ENCODE measurements at places on chromosomes 7 and 10.

DNA sequence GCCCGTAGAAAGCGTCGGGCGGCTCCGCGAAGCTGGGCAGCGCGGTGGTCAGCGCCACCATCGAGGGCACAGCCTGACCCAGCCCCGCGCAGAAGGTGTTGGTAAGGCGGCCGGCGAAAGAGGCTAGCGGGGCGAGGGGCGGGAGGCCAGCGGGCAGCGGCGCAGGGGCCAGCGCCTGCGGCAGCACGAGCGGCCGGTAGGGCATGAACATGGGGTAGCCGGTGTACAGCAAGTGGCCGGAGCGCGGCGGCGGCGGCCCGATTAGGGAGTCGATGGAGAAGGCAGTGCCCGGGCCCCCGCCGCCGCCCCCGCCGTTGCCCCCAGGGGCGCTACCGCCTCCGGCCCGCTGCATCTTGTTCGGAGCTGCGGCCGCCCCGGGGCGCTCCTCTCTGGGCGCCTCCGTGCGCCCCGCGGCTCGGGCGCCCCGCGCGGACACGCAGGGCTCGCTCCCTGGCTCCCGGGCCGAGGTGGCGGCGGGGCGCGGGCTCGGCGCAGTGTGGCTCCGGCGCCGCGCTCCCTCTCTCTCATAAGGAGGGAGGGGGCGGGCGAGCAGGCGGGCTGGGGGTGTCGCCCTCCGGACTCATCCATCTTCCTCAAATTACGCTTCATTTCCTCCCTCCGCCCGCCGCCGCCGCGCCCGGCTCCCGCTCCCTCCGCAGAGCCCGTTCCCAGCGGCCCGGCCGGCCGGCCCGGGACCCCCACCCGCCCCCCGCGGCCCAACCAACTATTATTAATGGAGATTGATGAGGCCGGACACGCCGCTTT, at the start of gene GBX1:
GBX1 (minus strand) TSS at position 498 of the 765 bp plus-strand sequence; CDS start at position 352, 146 bp downstream.
- no peak for DNase-seq

DNA sequence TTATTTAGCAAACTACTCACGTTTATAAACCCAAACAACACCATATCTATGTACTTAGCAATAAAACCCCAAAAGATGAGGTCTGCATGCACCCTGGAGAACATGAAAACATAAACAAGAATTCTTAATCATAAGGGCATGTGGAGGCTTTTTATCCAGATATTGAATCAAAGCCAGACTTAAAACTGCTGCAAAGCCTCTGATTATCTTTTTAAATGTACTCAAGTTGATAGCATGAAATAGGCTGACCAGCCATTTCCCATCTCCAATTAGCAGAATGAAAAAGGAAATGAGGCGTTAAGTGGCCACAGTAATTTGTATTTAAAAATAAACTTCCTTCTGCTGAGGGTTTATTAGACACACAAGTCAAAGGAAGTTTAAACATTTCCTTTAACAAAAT, 48.3 kb downstream of the ITIH5 start:
- DNase-seq, result no peak

DNA sequence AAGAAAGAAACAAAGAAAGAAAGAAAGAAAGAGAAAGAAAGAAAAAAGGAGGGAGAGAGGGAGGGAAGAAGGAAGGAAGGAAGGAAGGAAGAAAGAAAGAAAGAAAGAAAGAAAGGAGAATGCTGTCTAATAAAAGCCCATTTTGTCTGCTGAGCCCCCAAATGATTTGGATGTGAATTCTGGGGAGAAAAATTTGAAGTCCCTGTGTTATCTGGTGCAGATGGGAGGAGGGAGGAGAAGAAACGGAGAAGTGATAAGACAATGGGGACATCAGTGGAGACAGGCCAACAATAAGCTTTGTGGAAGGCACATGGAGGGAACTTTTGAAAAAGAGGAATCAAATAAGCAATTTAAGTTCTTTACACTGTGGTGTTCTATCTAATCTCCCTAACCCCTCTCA, 24.6 kb upstream of the TMEM273 start:
- DNase-seq, result no peak

- no peak for DNase-seq
Observed at GRCh38 chr10:50382576-50383023, 131.3 kb upstream of the ASAH2 start.

DNA sequence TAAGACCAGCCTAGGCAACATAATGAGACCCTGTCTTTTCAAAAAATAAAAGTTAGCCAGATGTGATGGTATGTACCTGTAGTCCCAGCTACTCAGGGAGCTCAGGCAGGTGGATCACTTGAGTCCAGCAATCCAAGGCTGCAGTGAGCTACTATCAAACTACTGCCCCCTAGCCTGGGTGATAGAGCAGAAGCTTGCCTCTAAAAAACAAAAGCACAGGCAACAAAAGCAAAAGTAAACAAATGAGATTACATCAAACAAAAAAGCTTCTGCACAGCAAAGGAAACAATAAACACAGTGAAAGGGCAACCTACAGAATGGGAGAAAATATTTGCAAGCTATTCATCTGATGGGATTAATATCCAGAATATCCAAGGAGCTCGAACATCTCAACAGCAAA, 65.4 kb downstream of the FANK1 start:
- no peak for DNase-seq

DNA sequence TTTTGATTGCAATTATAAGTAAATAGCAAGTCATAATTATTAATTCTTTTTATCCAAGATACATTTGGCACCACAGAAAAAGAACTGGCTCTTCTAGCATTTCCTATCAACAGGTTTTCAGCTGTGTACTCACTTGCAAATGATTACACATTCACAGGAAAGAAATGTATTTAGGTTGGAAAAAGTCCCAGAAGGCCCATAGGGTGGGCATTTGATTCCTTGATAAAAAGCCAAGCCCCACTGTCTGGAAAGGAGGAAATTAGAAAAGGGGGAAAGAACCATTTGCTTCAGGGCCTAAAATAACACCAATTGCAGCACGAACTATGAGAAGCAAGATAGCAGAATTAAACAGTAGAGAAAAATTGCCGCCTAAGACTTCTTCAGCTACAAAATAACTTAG, 80.8 kb upstream of the COL1A2 start:
- DNase-seq, result no peak

- no peak for DNase-seq
Observed at GRCh38 chr7:17070231-17070708, 188.5 kb upstream of the AGR3 start.

DNA sequence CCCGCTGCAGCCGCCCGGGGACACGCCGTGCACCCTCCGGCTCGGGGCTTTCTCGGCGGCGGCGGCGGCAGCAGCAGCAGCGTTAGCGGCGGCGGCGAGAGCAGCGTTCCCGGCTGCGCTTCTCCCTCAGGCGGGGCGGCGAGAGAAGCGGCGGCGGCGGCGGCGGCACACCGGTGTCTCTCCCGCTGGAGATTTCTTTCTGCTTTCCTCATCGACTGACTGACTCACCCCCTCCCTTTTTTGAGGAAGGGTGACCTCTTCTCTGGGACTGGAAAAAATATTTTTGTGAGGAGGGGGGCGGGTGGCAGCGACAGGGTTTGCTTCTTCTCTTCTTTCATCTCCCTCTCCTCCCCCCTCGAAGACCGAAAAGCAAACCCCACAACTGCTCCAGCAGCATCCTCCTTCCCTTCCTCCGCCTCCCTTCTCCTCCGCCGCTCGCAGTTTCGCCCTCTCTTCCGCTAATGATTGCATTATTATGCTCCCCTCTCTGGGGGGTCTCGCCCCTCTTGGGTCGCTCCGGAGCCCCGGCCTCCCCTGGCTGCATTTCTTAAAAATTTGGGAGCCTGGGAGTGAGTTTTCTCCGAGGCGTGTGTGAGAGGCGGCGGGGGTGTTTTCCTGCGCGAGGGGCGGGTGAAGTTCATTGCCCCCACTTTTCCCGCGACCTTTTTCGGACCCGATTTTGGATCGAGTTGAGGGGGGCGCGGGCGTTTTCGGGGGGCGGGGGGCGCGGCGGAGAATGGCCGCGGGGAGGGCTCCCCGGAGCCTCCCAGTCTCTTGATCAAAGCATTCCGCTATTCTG, 411 bp downstream of the AUTS2 start:
- no peak for DNase-seq

GRCh38 chr10:84542522-84543490, 214.4 kb downstream of the CCSER2 start:
- no peak for DNase-seq

DNA sequence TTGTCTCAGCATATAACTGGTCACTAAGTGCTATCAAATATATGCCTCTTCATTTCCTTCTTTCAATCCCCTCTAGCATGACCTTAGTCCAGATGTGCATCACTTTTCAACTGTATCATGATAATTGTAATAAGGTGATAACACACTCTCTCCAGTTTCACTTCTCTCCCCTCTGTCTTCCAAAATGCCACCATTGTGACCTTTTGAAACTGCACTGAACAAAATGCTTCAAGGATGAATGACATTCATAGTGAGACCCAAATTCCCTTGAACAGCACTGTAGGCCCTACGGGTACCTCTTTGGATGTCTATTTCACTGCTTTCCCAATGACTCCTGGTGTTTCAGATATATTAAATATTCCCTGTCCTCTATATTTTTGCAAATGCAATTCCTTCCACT, 224.8 kb downstream of the DNAJB9 start:
- DNase-seq, result no peak

GRCh38 chr10:11173042-11173441, 155.4 kb downstream of the CELF2 start:
- no peak for DNase-seq

- no peak for DNase-seq
Observed at GRCh38 chr7:80218723-80219122, 84.1 kb downstream of the GNAI1 start.

DNA sequence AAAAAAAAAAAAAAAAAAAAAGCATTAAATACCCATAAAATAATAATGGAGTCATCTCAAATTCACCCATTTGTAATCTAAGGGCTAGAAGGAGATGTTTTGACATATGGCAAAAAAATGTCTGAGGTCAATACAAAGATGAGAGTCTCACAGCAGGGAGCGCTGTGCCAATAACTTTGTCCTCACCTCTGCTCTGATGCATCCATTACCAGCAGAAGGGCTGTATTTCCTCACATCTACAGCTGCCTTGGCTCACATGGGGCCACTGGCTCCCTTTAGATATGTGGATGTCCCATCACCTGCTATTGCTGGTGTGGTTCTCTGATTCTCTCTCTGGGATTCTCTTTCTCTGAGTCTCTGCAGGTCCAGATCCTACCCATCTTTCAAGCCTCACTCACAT, 90.3 kb upstream of the FAM133B start:
- no peak for DNase-seq

DNA sequence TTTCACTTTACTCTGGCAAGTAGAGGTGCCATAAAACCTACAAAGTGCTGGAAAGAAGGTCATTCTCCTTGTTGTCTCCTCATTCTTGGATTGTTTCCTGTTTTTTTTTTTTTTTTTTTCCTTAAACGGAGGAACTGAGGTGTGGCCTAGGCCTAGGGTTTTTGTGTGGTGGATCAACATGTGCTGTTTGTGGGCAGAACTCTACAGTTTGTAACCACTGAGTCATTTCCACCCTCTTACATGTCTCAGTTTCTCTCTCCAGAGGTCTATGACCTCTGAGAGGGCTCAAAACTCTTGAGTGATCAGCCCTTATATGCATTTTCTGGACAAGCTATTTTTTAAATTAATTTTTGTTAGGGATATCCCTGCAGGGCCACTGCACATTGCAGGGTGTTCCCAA, 296.0 kb downstream of the PPP1R3A start:
- no peak for DNase-seq

- no peak for DNase-seq
Observed at GRCh38 chr10:117536072-117536865, 6.3 kb upstream of the EMX2 start.

DNA sequence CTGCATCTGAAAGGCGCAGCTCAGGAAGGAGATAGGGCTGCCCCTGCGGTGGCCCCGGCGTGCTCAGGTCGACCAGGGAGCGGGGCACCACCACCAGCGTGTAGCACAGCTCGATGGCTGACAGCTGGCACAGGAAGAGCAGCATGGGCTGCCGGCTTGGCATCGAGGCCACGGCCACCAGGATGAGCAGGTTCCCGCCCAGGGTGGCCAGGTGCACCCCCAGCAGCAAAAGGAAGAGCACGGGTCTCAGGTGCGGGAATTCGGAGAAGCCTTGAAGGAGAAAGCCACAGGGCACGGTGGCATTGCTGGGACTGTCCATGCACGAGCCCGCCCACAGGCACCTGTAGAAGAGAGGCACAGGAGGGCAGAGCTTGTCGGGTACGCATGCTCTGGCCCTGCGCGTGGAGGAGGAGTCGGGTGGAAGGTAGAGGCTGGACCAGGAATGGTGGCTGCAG, 33.9 kb downstream of the TAS2R41 start:
- no peak for DNase-seq

DNA sequence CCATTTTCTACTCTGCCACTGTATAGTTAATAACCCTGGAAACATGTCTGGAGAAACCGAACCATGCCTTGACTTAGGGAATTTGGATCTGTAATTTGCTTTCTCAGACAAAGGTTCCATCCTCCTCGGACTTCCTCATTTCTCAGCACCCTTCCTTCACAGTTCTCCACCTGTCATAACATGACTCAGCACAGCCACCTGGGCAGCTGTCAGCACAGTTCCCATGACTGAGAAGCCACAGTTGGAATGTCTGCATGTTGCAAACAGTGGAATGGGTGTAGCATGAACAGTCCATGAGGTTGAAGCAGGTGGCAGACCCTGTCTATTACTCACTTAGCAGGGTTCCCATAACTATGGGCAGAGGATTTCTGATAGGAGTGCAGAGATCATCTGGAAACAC, 634 bp upstream of the OR9A4 start:
- no peak for DNase-seq

GRCh38 chr10:29649561-29650551, 15.1 kb upstream of the SVIL start:
- DNase-seq, result no peak

DNA sequence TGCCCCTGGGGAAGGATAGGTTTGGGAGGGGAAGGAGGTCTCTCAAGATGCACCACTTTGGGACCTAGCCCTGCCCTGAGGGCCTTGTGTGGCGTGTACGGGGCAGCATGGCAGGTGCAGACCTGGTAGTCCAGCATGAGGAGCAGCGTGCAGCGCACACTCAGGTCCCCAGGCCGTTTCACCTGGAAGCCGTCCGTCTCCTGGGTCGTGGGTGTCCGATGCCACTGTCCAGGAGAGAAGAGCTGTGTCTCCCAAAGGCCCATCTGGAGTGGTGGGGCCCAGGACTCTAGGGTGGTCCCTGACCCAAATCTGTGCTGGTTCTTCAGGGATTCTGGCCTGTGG, 6.8 kb downstream of the SMARCD3 start:
- no peak for DNase-seq

- no peak for DNase-seq
Observed at GRCh38 chr10:15231426-15231825, 62.9 kb upstream of the NMT2 start.

- no peak for DNase-seq
Observed at GRCh38 chr7:100087055-100087750, 1.6 kb upstream of the COPS6 start.

DNA sequence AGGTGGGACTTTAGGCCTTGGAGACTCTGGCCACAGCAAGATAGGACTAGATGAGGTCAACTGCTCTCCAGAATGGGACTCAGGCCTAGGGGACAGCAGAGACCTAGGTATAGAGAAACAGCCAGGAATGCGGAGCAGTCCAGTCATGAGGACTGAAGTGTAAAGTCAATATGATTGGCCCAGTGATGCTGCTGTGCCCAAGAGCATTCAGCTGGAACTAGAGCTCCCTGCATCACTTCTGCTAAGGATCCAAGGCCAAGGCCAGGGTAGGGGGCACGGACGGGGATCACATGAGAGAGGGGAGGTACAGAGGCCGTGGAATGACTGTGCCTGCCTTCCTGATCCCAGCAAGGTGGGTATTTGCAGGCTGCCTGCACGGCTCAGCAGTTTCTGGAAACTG, 237.9 kb downstream of the FRMD4A start:
- no peak for DNase-seq

- DNase-seq, result no peak
Observed at GRCh38 chr7:70762696-70763095, 369.2 kb upstream of the GALNT17 start.

GRCh38 chr7:922334-923107, 32.0 kb downstream of the ADAP1 start:
- DNase-seq, result no peak
